GM23248 (cell line): ENCODE measurements at places on chromosomes 6 and 20. TPM values are rescaled to one million over a fixed set of nuclear protein-coding genes. Genes with fewer than 3 reads are reported as not detected.

GRCh38 chr6:52570291-52570700 is 6.6 kb downstream of the TRAM2 start:
- H3K4me3 ChIP-seq = peak overlapping the region; percentile 55
- DNase-seq = peak; percentile 86
- H3K4me1 ChIP-seq = peaks cover 87% of the 10 kb centered on the region
- peaks cover 12% of the 10 kb centered on the region; the same call in 1 of the 2 replicates for H3K36me3 ChIP-seq
- no peaks in the 10 kb centered on the region for H3K27me3 ChIP-seq

DNA sequence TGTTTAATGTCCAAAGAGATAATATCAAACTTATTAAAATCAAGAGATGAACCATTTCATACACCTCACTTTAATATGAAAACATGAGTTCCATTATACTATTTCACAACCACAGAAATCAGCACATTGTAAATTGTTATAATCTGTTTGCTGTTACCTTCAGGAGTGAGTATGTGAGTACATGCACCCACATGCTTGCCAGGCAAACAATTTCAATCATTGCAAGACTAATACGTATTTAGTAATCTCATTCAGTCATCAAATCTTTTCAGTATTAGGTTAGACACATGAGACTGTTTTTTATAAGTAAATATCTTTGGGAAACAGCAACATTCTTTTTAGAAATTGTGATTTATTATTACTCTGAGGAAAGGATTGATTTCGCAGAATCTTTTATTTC is 9.3 kb upstream of the EPM2A start:
- H3K27me3 ChIP-seq = no peaks in the 10 kb centered on the region
- no peaks in the 10 kb centered on the region; the same call in 1 of the 2 replicates for H3K36me3 ChIP-seq
- DNase-seq = no peak
- peaks cover 3% of the 10 kb centered on the region for H3K4me1 ChIP-seq

DNA sequence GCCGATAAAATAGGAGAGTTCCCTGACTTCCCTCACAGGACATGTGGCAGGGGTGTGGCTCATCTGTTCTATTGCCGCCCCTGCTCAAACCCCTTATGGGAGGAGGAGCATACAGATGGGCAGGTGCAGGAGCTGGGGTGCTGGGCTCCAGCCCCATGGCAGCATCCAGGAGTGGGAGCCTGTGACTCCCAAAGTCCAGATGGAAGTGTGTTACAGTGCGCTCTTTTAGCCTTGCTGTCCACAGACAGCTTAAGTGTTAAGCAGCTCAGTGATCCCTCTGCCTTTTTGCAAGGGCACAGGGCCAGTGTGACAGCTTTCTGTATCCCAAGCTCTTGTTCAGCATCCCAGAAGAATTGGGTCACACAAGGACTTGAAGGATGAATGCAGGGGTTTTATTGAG is 212.3 kb upstream of the MYLIP start:
- no peak overlapping the region for H3K4me3 ChIP-seq
- H3K4me1 ChIP-seq = no peaks in the 10 kb centered on the region
- no peak for DNase-seq
- H3K27me3 ChIP-seq = no peaks in the 10 kb centered on the region

DNA sequence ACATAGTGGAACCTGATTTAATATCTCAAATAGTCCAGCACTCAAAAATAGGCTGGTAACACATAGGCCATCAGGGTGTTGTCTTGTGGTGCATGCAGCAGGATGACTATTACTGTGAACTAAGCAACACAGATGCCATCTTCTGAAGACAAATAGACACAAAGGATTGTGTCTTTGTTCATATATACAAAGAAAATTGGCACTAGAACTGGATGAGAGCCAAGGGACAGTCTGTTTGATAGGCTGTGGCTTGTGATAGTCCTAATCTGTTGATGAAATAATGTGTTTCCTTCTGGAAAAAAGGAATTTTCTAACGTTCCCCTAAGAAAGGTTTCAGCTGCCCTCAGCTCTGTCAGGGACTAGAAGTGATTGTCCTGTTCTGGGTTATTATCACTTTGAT is 129.8 kb downstream of the TPBG start:
- no peak overlapping the region for H3K27ac ChIP-seq
- no peak for DNase-seq
- no peak overlapping the region for H3K4me3 ChIP-seq
- H3K4me1 ChIP-seq = no peaks in the 10 kb centered on the region
- no peaks in the 10 kb centered on the region for H3K36me3 ChIP-seq

DNA sequence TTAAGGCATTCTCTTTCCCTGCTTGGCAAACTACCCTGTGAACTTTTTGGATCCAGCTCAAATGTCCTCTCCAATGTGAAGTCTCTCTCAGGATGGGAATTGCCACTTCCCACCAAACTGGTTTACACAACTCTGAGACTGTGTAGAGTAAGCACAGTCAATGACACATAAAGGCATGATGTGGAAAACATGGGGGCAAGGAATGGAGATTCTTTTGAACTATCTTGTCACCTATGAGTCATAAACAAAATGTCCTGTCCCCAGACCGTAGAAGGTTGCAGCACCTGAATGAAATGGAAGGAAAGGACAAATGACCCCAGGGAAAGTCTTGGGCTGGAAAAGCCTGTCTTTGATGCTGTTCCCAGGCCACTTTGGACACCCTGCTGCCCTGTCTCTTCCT is 11.0 kb upstream of the KIF13A start:
- H3K4me1 ChIP-seq = peaks cover 12% of the 10 kb centered on the region
- no peaks in the 10 kb centered on the region for H3K36me3 ChIP-seq
- no peak overlapping the region for H3K27ac ChIP-seq
- no peaks in the 10 kb centered on the region for H3K27me3 ChIP-seq
- H3K4me3 ChIP-seq = no peak overlapping the region

DNA sequence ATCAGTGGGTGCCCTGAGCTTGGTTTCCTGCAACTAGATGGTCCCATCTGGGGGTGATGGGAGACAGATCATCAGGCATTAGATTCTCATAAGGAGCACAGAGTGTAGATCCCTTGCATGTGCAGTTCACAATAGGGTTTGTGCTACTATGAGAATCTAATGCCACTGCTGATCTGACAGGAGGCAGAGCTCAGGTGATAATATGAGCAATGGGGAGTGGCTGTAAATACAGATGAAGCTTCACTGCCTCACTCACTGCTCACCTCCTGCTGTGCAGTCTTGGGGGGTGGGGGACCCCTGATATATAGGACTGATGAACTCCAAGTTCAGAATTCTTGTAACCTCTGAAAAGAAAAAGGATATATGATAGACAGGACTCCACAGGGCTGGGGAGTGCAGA is 108.0 kb downstream of the RIN2 start:
- H3K27me3 ChIP-seq = no peaks in the 10 kb centered on the region
- H3K4me1 ChIP-seq = peaks cover 12% of the 10 kb centered on the region; the same call in 1 of the 2 replicates
- DNase-seq = no peak
- H3K36me3 ChIP-seq = no peaks in the 10 kb centered on the region
- H3K27ac ChIP-seq = no peak overlapping the region

- H3K4me3 ChIP-seq = peak overlapping the region; percentile 88
- H3K4me1 ChIP-seq = peaks cover 18% of the 10 kb centered on the region
- DNase-seq = peak; percentile 98
- H3K27me3 ChIP-seq = no peaks in the 10 kb centered on the region
- H3K36me3 ChIP-seq = peaks cover 30% of the 10 kb centered on the region
- peak overlapping the region; percentile 72 for H3K27ac ChIP-seq
Observed at GRCh38 chr20:6008254-6008653, 45.6 kb downstream of the LRRN4 start.

DNA sequence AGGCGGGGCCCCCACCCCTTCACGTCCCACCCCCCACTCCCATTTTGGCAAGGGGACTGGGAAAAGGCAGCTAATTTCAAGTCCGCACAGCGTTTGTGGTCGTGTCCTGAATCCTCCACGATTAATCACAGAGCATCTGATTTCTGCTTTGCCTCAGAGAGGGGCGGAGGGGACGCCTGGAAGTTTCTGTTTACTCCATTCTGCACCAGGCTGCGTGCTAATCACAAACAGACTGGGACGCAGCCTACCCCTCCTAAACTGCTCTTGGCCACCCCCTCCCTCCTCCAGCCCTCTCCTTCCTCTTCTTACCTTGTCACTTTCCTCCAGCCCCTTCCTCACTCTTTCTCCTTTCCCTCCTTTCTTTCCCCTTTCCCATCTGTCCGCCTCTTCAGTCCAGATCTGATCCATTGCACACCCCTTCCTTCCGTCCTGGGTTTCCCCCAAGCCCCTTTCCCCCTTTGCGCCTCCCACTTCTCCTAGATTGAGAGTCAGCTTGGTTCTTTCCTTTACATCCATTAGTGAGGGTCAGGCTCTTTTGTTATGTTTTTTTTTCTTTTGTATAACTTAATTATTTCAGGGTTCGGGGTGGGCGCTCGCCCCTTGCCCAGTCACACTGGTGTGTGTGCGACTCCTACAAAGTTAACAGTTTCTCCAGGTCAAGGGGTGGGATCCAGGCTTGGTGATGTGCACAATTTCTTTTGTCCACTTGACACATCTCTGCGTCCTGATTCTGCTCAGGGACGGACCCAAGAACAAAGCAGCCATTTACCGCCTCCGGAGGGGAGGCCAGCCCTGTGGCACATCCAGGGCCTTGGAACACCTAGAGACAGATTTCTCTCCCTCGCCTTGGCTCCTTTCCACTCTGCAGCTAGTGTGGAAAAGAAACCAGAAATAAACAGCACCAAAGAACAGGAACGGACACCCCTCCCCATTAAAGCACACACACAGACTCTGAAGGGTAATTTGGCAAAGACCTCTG is 520 bp upstream of the RIPOR3 start:
- H3K27ac ChIP-seq = no peak overlapping the region
- H3K36me3 ChIP-seq = no peaks in the 10 kb centered on the region
- peak; percentile 80 for DNase-seq
- no peaks in the 10 kb centered on the region for H3K27me3 ChIP-seq

GRCh38 chr6:6420107-6420506 is 99.6 kb upstream of the F13A1 start:
- no peak overlapping the region for H3K4me3 ChIP-seq
- H3K4me1 ChIP-seq = no peaks in the 10 kb centered on the region
- no peaks in the 10 kb centered on the region for H3K36me3 ChIP-seq

GRCh38 chr6:146489468-146490151 is 54.0 kb upstream of the RAB32 start:
- no peaks in the 10 kb centered on the region for H3K4me1 ChIP-seq
- no peak overlapping the region for H3K27ac ChIP-seq
- H3K4me3 ChIP-seq = no peak overlapping the region
- no peaks in the 10 kb centered on the region for H3K36me3 ChIP-seq
- no peak for DNase-seq
- no peaks in the 10 kb centered on the region for H3K27me3 ChIP-seq

- H3K27ac ChIP-seq = no peak overlapping the region
- no peaks in the 10 kb centered on the region for H3K36me3 ChIP-seq
- H3K4me3 ChIP-seq = no peak overlapping the region
- H3K4me1 ChIP-seq = no peaks in the 10 kb centered on the region; the same call in 1 of the 2 replicates
Observed at GRCh38 chr20:3710703-3711483, 1.5 kb downstream of the SIGLEC1 start.

DNA sequence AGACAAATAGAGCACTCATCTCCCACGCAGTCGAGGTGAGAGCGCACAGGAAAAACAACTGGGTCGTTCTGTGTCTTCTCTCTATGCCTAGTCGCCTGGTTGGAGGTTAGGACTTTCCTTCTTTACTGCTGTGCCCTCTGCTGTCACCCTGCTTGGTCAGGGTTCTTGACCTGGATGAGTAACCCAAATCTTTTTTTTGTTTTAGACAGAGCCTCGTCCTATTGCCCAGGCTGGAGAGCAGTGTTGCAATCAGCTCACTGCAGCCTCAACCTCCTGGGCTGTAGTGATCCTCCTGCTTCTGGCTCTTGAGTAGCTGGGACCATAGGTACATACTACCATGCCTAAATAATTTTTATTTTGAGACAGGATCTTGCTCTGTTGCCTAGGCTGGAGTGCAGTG is 24.5 kb downstream of the PRPF6 start:
- H3K4me3 ChIP-seq = no peak overlapping the region
- H3K36me3 ChIP-seq = peaks cover 22% of the 10 kb centered on the region; the same call in 1 of the 2 replicates
- no peaks in the 10 kb centered on the region for H3K4me1 ChIP-seq
- H3K27ac ChIP-seq = no peak overlapping the region
- no peaks in the 10 kb centered on the region for H3K27me3 ChIP-seq
- peak; percentile 35 for DNase-seq

Gene RIPOR2
- 2.7 and 3.2 TPM in 2 replicates for total RNA-seq

Gene PKIG
- 56.1 and 83.7 TPM in 2 replicates for total RNA-seq
